Urinary bladder (tissue), 4 donors: ENCODE measurements at places on chromosomes 7 and 10.

DNA sequence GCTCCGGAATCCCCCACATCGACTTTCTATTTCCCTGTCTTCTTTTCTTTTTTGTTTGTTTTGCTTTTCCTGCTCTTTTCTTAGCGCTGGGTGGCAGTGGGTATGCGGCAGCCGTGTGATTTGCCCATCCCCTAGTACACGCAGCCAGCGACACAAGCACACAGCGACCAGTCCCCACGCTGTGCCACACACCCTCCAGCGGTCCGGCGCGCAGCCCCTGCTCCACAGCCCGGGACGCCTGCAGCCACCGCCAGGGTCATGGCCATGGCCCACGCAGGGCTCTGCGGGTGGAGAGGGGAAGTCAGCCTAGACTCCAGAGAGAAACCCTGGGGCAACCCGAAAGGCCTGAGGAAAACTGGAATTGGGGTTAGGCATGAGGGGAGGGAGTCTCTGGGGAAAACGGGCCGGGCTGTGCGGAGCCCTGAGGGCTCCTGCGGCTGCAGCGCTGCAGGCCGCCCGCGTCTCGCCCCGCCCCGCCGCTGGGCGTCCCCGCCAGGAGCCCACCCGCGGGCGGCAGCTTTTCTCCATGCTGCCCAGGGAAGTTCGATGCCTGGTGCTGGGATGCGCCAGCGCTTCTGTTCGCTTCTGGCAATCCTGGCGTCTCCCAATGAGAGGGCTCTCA lies 2.5 kb downstream of the CHRM2 start:
- DNase-seq: no peak

GRCh38 chr10:97003151-97003803 lies 171.2 kb downstream of the LCOR start:
- no peak for DNase-seq

- no peak for DNase-seq
Measured at GRCh38 chr10:76115471-76116155, 684.2 kb downstream of the LRMDA start.

GRCh38 chr7:127683776-127684681 lies 32.0 kb downstream of the SND1 start:
- no peak for DNase-seq

GRCh38 chr7:117835016-117835664 lies 38.1 kb downstream of the CTTNBP2 start:
- no peak for DNase-seq

- no peak for DNase-seq
Measured at GRCh38 chr7:108236681-108237415, 106.7 kb upstream of the LAMB4 start.

- DNase-seq: no peak
Measured at GRCh38 chr10:13120786-13121499, 21.0 kb downstream of the OPTN start.

DNA sequence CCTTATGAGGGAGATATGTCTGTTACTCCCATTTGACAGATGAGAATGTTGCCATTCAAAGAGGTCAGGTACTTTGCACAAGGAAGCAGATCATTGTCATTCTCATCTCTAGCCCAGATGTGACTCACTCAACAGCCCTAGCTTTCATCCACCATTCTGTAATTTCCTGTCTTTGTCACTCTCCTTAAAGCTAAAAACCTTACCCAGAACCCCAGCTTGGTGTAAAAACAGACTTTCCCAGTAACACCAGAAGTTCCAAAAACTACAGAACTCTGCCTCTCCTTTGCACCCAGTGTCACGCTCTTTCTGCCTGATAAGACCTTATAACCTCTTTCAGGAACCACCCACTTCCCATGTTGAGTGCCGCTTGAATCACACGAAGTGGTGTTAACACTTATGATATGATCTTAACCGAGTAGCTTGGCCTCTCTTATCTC lies 89.1 kb upstream of the SP4 start:
- no peak for DNase-seq

GRCh38 chr10:66604195-66604594 lies 321.6 kb upstream of the LRRTM3 start:
- no peak for DNase-seq

DNA sequence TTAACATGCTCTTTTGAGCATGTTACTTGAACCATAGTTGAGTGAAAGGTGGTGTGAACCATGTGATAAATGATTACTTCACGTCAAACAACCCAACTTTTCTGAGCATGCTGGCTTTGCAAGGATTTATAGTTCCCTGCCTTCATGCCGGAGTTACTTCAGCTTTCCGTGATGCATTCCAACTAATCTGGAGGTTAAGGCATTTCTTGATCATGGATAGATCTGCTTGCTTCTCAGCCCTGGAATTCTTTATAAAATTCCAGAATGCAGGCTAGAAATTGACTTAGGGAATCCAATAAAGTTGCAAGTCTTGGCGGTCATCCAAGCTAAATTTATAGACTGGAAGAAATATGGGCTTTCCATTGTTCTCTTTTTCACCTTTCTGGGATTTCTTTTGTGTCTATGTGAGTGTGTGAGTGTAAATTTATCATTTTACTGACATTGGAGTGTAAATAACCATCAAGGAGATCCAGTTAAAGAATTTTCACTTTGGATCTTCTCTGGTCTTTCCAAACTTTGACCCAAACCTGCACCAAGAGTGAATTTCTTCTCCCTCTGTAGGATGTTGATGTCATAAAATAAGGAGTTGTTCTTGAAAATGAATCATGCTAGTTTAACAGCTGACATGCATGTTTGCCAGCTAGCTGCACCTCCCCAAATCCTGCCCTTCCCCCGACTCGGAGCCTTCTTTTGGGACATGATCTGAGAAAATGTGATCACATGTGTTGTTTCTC lies 289.0 kb downstream of the TWIST1 start:
- DNase-seq: no peak

DNA sequence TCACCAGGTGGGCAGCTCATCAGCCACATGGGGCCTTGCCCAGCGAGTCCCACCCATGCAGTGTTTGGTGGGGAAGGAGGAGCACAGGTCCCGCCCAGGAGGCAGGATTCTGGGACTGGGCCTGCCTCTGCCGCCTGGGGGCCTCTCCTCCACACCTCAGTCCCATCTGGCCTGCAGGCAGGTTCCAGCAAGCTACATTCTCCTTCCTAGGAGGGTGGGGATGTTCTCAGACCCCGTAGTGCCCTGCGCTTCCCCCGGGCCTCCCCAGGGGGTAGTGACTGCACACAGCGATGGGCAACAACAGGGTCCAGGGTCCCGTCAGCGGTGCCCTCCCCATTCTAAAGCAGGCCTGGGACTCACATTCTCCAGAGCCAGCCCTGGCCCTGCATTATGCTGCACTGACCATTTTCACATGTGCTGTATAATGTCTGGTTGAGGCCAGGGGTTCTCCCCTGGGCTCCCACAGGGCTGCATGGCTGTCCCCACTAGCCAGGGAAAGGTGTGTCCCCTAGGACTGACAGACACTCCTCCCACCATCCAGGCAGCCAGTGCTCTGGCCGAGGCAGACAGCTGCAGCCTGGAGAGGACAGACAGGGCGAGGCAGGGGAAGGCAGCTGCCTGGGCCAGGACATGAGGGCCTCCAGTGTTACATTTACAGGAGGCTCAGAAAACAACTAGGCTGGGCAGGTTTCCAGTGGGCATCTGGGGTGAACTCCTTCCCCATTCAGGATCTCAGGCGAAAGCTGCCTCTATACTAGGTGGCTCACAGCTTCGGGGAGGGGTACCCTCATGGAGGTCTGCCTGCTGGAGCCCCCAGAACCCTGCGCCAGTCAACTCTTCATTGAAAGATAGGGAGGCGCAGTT lies 9.3 kb downstream of the RASGEF1A start:
- no peak for DNase-seq

DNA sequence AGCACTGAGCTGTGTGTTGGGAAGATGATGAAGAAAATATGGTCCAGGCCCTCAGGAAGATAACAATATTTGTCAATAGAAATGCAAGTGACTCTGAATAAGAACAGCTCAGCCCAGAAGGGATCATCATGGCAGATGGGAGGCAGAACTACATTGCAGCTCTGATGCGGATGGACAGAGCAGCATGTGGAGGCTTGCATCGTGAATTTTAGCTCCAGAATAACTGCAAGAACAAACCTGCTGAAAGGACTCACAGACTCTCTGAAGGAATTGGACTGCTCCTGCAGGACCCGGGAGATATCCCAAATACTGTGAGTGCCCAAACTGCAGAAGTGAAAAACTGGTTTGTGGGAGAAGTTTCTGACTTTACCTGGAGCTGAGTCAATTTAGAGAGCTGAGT lies 80.6 kb upstream of the LAMB4 start:
- no peak for DNase-seq

- DNase-seq: peak; percentile 26
Measured at GRCh38 chr10:36349445-36350078, 707.5 kb upstream of the FZD8 start.

DNA sequence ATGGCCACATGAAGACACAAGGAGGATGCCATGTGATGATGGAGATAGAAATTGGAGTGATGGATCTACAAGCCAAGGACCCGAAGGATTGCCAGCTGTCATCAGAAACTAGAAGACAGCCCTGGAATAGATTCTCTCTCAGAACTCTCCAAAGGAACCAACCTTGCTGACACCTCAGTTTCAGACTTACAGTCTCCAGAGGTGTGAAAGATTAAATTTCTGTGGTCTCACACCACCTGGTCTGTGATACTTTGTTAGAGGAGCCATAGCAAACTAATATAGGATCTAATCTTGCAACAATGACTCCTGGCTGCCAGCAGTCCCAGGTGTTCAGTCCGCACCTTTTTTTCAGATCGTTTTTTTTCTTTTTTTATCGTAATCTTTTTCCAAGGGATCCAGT lies 647.3 kb upstream of the GHITM start:
- no peak for DNase-seq
